SW480 (cell line): ENCODE measurements at places on chromosomes 6 and 20.

DNA sequence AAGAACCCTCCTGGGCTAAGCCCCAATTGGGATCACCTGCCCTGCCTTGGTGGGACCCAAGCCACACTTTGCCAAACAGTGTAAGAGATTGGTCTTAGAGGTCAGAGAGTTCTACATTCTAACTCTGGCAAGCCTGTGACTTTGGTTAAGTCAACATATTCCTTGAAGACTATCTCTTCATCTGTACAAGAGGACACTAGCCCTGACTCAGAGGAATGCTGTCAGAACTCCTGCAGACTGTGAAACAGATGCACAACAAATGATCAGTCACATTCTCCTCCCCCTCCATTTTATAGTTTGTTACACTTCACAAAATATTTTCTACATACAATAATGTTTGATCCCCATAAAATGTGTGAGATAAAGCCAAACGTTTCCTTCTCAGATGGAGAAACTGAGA, 91.7 kb upstream of the EPB41L1 start:
- DNase-seq: no peak

- DNase-seq: no peak
These were observed 64.0 kb upstream of the APCDD1L start for GRCh38 chr20:58579069-58579818.

DNA sequence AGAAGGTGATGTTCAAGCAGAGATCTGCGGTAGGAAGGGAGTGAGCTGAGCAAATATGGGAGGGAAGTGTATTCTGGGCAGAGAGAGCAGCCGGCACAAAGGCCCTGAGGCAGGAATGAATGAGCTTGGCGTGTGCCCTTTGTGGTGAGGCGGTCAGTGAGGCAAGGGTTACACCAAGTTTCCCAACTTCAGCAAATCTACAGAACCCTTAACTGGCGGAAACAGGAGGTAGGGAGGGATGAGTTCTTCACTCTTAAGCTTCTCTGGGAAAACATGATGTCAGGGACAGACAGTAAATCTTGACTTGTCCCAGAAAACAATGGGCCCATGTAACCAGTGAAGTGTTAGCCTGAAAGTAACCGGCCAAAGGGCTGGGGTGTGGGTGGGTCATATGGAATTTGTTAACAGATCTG, 97.1 kb upstream of the PTPN1 start:
- DNase-seq: no peak

- DNase-seq: no peak
These were observed 7.1 kb downstream of the CCND3 start for GRCh38 chr6:41934278-41935192.

- no peak for DNase-seq
These were observed 69.7 kb downstream of the PHACTR3 start for GRCh38 chr20:59673998-59674445.

- peak; percentile 89 for DNase-seq
These were observed 18.4 kb upstream of the MMP24 start for GRCh38 chr20:35207950-35208611.

DNA sequence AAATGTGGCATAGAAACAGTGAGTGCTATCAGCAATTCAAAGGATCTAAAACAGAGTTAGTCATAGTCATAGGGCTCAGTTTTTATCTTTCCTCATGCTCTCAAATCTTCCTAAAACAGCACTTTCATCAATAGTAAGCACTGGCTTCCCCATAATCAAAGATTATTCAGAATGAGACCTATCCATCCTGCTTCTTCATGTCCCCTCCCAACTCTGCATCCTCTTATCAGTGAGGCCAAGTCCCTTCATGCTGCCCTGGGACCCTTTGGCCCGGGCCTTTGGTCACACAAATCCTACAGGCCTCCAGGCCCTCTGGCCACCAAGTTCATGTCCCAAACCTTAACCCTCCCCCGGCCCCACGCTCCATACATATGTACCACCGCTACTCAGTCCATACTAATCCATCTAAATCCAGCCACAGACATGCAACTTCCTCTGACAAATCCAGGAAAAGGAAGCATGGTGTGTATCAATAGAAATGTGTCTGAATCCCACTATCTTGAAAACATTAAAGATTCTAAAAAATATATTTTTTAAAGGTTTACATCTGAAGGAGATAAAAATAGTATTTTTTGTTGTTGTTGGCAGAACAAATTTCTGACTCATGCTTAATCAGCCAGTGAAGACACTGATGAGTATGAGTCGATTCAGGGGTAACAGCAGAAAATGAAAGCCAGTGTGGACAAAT, 143.5 kb downstream of the PDE7B start:
- DNase-seq: no peak

DNA sequence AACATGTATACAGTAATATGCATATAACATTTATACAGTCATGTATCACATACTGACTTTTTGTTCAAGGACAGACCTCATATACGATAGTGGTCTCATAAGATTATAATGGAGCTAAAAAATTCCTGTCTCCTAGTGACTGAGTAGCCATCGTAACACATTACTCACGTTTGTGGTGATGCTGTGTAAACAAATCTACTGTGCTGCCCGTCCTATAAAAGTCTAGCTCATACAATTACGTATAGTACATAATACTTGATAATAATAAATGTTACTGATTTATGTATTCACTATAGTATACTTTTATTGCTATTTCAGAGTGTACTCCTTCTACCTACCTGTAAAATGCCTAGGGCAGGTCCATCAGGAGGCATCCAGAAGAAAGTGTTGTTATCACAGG, 17.4 kb downstream of the SERAC1 start:
- DNase-seq: peak; percentile 37

- no peak for DNase-seq
These were observed 22.7 kb upstream of the SCRT2 start for GRCh38 chr20:698276-698675.

DNA sequence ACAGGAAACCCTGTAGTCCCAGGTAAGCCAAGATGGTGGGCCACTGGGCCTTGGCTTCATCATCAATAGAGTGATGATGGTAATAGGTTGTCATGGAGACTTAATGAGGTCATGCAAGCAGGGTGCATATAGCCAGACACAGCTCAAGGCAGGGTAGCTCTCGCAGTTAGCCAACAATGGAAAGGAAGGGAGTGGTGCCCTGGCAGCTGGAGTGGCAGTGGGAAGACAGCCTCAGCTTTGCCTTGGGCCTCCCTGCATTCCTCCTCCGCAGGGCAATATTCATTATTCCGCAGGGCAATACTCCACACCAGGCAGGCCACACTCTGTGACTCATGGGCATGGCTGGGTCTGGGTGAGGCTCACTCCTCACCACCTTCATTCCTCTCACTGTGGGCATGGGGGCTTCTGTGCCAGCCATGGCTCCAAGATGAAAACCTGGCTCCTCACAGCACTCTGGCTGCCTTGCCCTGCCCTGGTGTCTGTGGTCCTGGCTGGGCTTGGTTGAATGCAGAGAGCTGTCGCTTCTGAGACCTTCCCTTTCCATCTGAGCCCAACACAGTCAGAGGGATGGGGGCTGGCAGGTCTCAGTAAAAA, 163.1 kb upstream of the PMEPA1 start:
- DNase-seq: no peak

GRCh38 chr20:38125157-38126056, 39.7 kb downstream of the TGM2 start:
- no peak for DNase-seq

GRCh38 chr6:31815025-31815838, at the start of the genes HSPA1A and HSPA1L:
Gene HSPA1A, plus strand, starts transcription at chr6:31815543. Its CDS starts 214 bp downstream, at chr6:31815757.
Gene HSPA1L, minus strand, starts transcription at chr6:31815283. Its CDS starts 3,311 bp downstream, at chr6:31811972.
- peak; percentile 89 for DNase-seq

DNA sequence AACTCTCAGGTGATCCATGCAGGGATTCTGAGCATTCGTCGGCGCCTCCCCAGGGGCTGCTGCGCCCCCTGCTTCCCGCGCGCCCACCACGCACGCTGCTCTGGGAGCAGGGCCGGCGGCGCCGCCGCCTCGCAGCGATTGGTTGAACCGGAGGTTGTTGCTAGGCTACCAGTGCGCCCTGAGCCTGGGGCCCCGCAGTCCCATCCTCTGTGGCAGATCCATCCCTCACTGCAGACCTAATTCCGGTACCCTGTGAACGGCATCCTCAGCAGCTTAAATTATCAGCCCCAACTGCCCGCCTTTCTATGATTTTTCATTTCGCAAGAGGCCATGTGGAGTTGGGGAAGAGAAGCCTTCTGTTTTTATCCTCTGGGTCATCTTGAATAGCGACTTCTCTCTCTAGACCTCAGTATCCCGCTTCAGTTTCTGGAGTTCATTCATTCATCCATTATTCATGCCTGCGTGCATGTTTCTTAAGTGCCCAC, 15.4 kb downstream of the PNPLA1 start:
- DNase-seq: no peak

DNA sequence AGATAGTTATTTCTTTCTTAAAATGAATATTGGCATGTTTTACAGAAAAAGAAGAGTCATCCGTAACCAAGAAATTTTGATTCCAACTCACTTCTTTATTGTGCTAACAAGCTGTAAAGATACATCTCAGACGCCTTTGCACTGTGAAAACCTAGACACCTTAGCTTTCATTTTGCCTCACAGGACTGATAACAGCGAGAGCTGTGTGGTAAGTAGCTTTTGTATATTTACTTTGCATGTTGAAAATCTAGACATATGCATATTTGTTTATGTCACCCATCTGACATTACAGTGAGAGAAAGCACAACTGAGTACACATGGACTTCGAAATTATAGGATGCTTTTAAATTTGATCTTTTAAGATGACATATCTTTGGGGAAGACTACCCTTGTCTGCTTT, 64.7 kb downstream of the CCN2 start:
- DNase-seq: no peak

- DNase-seq: no peak
These were observed 560.0 kb downstream of the C6orf118 start for GRCh38 chr6:164749221-164750064.
